ENCODE measurements at places on chromosomes 2 and 18. TPM values are rescaled to one million over a fixed set of nuclear protein-coding genes. Genes with fewer than 3 reads are reported as not detected.

The CCDC141 gene
- total RNA-seq: 2.7 TPM

The ITGAV gene
- total RNA-seq: 99.0 TPM

The ST8SIA5 gene
- not detected for total RNA-seq

The DSEL gene
- total RNA-seq: 10.0 TPM

The CHRND gene
- total RNA-seq: not detected

The MC5R gene
- total RNA-seq: not detected

The ANKRD36 gene
- 5.1 TPM for total RNA-seq

The LINC00305 gene
- not detected for total RNA-seq

The DNAJC5G gene
- total RNA-seq: not detected

The TUBB8B gene
- total RNA-seq: not detected

The RAD51AP2 gene
- total RNA-seq: not detected

GRCh38 chr2:43107679-43108078 is 118.7 kb downstream of the ZFP36L2 start:
- H3K4me3 ChIP-seq: no peak overlapping the region
- no peaks in the 10 kb centered on the region for H3K36me3 ChIP-seq
- H3K27ac ChIP-seq: peak overlapping the region; percentile 85
- peaks cover 75% of the 10 kb centered on the region for H3K4me1 ChIP-seq
- DNase-seq: no peak

- no peak overlapping the region for H3K4me3 ChIP-seq
- H3K4me1 ChIP-seq: peaks cover 34% of the 10 kb centered on the region
- H3K27me3 ChIP-seq: no peaks in the 10 kb centered on the region
- DNase-seq: no peak
These were observed 87.9 kb downstream of the PXDN start for GRCh38 chr2:1656326-1656960.

- no peak overlapping the region for H3K4me3 ChIP-seq
- DNase-seq: no peak
- peaks cover 23% of the 10 kb centered on the region for H3K4me1 ChIP-seq
- no peaks in the 10 kb centered on the region for H3K27me3 ChIP-seq
- H3K27ac ChIP-seq: no peak overlapping the region
These were observed 15.5 kb downstream of the ERFE start for GRCh38 chr2:238174291-238174690.

DNA sequence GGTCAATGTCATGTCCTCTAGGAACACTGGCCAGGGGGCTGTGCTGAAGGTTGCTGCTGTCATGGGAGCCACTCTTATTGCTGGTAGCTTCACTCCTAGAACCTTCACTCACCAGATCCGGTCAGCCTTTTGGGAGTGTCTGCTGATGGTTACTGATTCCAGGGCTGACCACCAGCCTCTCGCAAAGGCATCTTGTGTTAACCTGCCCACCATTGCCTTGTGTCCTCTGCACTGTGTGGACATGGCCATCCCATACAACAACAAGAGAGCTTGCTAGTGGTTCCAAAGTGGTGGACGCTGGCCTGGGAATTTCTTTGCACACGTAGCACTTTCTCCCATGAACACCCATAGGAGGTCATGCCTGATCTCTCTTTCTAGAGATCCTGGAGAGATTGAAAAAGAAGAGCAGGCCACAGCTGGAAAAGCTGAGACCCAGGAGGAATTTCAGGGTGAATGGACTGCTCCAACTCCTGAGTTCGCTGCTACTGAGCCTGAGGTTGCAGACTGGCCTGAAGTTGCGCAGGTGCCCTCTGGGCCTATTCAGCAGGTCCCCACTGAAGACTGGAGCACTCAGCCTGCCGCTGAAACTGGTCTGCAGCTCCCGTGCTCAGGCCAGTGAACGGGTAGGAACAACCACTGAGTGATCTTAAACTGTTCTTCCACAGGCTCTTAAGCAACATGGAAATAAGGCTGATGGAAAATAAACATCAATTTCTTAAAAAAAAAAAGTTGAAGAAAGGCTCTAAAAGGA is 18.7 kb upstream of the C2orf80 start:
- no peak overlapping the region for H3K27ac ChIP-seq
- no peak for DNase-seq

GRCh38 chr2:200177971-200178911 is 128.3 kb upstream of the SPATS2L start:
- H3K27ac ChIP-seq: no peak overlapping the region
- H3K27me3 ChIP-seq: no peaks in the 10 kb centered on the region
- no peak for DNase-seq
- H3K36me3 ChIP-seq: no peaks in the 10 kb centered on the region

DNA sequence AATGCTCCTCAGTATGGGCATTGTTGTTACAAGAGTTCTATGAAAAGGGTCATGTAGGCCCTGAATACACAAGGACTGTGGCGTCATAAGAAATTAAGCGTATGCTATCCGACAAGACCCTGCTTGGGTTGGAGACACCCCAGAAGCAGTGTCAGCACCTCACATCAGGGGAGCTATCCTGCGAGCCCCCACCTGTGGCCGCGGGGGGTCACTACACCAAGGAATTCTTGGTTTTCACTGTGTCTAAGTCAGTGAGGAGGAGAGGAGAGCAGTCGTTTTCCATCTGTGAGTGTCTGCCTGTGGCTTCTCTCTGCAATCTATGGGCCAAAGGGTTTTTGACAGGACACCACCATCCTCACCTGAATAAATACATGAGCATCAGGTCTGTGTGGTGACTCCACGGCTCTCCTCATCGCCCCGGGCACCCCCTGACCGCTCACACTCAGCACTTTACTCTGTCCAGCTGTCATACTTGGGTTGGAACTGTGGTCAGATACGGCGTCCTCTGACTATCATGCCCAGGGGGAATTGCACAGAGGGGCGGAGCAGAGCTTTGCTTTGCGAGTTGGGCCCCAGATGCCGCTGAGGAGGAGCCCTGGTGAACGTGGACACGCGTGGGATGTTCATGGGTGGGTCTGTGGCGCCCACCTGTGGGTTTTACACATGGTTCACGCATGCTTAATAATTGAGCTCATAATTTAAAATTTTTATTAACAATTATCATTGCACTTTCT is 235.5 kb downstream of the MYT1L start:
- H3K27me3 ChIP-seq: no peaks in the 10 kb centered on the region
- H3K36me3 ChIP-seq: no peaks in the 10 kb centered on the region
- H3K4me3 ChIP-seq: no peak overlapping the region
- H3K4me1 ChIP-seq: no peaks in the 10 kb centered on the region

DNA sequence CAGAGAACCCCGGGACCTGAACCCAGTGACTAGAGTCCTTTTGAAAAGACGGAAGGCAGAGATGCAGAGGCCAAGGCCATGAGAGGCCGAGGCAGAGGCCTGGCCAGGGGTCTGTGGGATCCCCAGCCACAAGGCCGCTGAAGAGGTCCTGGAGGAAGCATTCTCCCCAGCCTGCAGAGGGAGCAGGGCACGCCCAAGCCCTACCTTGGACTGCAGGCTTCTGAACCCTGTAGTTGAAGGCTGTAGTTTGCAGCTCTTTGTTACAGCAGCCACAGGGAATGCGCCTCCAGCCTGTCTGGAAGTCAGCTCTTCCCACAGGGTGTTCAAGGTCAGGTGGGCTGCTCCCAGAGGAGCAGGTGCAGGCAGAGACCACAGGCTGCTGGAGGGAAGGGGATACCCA is 22.1 kb upstream of the PXDN start:
- no peak overlapping the region for H3K27ac ChIP-seq
- no peaks in the 10 kb centered on the region for H3K27me3 ChIP-seq
- H3K4me3 ChIP-seq: no peak overlapping the region
- H3K36me3 ChIP-seq: no peaks in the 10 kb centered on the region
- H3K4me1 ChIP-seq: no peaks in the 10 kb centered on the region

- no peaks in the 10 kb centered on the region for H3K27me3 ChIP-seq
- no peak for DNase-seq
- no peak overlapping the region for H3K27ac ChIP-seq
- H3K4me3 ChIP-seq: no peak overlapping the region
These were observed 1229.0 kb upstream of the ZEB2 start for GRCh38 chr2:145748927-145749326.

GRCh38 chr2:74242354-74243071 is 44.1 kb downstream of the MTHFD2 start:
- H3K27me3 ChIP-seq: no peaks in the 10 kb centered on the region
- H3K36me3 ChIP-seq: no peaks in the 10 kb centered on the region
- peaks cover 4% of the 10 kb centered on the region for H3K4me1 ChIP-seq
- no peak for DNase-seq
- H3K4me3 ChIP-seq: no peak overlapping the region

DNA sequence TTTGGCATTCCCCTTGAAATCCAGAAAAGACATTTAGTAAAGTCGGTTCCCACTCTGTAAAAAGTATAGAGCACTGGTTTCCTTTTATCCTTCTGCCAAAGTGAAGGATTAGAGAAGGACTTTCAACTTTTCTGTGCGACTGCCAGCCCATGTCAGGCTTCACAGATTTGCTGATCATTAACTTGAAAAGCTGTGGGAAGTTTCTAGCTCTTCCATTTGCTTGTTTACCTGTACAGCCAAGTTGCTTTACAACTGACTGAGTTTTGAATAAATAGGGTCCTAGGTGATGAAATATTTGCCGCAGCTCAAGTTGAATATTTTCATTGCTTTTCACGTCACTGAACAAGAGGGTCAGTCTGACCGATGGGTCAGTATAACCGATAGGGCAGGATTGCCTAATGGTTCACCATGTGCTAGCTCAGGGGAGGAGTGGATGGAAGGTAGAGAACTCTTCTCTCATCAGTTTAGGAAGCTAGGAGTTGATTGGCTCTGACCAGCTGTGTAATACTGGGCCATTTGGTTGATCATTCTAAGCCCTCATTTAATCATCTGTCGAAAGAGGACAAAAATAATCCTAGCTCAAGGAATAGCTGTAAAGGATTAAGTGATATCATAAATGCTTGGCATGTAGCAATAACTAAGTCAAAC is 30.4 kb downstream of the UPP2 start:
- no peaks in the 10 kb centered on the region for H3K36me3 ChIP-seq
- DNase-seq: no peak
- H3K4me1 ChIP-seq: no peaks in the 10 kb centered on the region

- H3K27me3 ChIP-seq: no peaks in the 10 kb centered on the region
- no peaks in the 10 kb centered on the region for H3K4me1 ChIP-seq
- H3K4me3 ChIP-seq: no peak overlapping the region
- DNase-seq: no peak
These were observed 78.3 kb upstream of the HS6ST1 start for GRCh38 chr2:128396946-128397345.

GRCh38 chr2:3741867-3742602 is 38.7 kb downstream of the DCDC2C start:
- no peaks in the 10 kb centered on the region for H3K36me3 ChIP-seq
- no peaks in the 10 kb centered on the region for H3K4me1 ChIP-seq
- no peak overlapping the region for H3K4me3 ChIP-seq
- no peaks in the 10 kb centered on the region for H3K27me3 ChIP-seq
- H3K27ac ChIP-seq: no peak overlapping the region

- H3K4me1 ChIP-seq: peaks cover 14% of the 10 kb centered on the region
- no peaks in the 10 kb centered on the region for H3K36me3 ChIP-seq
- no peaks in the 10 kb centered on the region for H3K27me3 ChIP-seq
- H3K27ac ChIP-seq: no peak overlapping the region
These were observed 387.7 kb downstream of the RND3 start for GRCh38 chr2:150099805-150100204.

DNA sequence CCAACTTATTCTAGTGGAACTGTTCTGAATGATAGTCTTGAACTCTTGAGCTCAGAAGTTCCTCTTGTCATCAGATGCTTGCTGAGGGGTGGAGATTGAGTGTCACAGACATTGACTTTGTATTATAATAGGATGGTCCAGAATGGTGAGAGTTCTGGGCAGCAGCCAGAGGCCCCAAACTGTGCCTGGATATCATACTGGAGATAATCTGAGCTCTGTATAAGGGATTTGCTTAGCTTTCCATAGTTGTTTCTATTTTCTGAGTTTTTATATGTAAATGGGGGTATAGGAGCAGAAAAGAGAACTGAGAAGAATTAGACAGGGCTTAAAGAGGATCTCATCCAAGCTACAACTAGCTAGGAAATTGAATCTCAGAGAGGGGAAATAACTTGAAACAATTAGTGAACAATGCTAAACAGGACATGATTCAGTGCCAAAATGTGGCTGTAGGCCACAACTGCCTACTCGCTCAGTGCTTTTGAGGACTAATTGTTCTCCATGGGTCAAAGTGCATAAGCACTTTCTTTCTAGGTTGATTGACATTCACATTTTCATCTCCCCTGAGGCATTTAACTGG is 10.1 kb upstream of the LCLAT1 start:
- no peak overlapping the region for H3K4me3 ChIP-seq
- DNase-seq: no peak
- H3K36me3 ChIP-seq: no peaks in the 10 kb centered on the region
- H3K4me1 ChIP-seq: peaks cover 12% of the 10 kb centered on the region

GRCh38 chr2:111671426-111672150 is 212.4 kb downstream of the ANAPC1 start:
- peaks cover 21% of the 10 kb centered on the region for H3K4me1 ChIP-seq
- peak; percentile 70 for DNase-seq
- no peaks in the 10 kb centered on the region for H3K36me3 ChIP-seq
- no peaks in the 10 kb centered on the region for H3K27me3 ChIP-seq
- H3K27ac ChIP-seq: no peak overlapping the region
- H3K4me3 ChIP-seq: no peak overlapping the region

GRCh38 chr2:66580166-66581049 is 145.5 kb downstream of the MEIS1 start:
- peaks cover 4% of the 10 kb centered on the region for H3K27me3 ChIP-seq
- peak overlapping the region; percentile 65 for H3K4me3 ChIP-seq
- H3K27ac ChIP-seq: peak overlapping the region; percentile 97
- H3K36me3 ChIP-seq: no peaks in the 10 kb centered on the region

DNA sequence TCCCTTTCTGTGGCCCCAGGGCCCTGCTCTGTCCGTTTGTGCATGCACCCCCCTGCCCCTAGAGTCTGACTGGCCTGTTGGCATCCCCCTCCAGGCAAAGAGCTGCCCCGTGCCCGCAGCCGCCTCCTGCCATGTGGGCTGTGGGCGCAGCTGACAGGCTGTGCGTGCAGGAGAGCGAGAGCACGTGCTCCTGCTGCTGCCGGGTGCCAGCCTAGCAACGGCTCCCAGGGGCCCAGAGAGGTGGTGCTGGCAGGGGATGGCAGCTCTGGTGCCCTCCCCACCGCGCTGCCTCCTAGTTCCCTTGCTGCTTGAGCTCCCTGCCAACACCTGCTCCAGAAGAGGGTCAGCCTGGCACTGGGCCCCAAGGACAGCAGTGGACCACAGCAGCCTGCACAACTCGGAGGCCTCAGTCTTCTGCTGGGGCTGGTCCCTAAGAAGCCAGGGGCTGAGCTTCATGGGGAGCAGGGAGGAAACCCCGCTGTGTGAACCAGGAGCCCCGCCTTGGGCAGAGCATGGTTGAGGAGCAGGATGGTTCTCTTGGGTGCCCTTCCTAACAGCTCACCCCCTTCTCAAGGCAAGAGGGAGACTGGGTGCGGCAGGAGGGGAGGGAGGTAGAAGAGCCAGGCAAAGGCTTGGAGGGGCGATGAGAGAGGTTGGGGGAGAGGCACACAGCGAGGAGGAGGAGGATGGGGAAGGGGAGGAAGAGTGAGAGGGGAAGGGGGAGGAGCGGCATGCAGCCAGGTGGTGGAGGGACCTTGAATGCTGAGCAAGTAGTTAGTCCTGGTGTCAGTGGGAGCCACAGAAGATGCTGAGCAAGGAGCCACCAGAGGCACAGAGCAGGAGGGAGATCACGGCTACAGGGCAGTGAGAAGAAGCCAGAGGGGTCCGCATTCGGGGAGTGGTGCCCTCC is 23.8 kb upstream of the PTMA start:
- H3K27me3 ChIP-seq: no peaks in the 10 kb centered on the region
- H3K4me3 ChIP-seq: no peak overlapping the region
- DNase-seq: no peak
- H3K27ac ChIP-seq: no peak overlapping the region

GRCh38 chr2:168758970-168759820 is 43.2 kb upstream of the NOSTRIN start:
- no peak for DNase-seq
- H3K27me3 ChIP-seq: no peaks in the 10 kb centered on the region
- no peaks in the 10 kb centered on the region for H3K36me3 ChIP-seq
- H3K27ac ChIP-seq: no peak overlapping the region
- no peak overlapping the region for H3K4me3 ChIP-seq

GRCh38 chr2:151669585-151670081 is 64.6 kb downstream of the NEB start:
- no peaks in the 10 kb centered on the region for H3K36me3 ChIP-seq
- no peaks in the 10 kb centered on the region for H3K27me3 ChIP-seq
